NCI-H187 treated with DMSO at 0.1 percent for 48 hours (cell line): ENCODE measurements at places on chromosomes 7 and 10.

GRCh38 chr7:151461096-151461941, 21.4 kb upstream of the CRYGN start:
- no peak for DNase-seq

DNA sequence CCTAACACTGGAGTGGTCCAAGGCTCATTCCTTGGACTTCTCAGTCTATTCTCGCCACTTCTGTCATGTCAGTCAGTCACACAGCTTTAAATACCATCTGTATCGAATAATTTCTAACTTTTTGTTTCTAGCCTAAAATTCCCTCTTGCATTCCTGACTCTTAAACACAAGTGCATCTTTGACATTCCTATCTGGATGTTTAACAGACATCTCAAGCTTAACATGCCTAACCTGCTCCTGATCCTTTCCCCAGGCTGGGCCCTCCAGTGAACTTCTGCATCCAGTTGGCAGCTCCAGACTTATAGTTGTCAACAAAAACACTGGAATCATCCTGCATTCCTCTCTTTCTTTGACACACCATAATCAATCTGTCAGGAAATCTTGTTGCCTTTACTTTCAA, 4.5 kb upstream of the ABCB4 start:
- DNase-seq: no peak

DNA sequence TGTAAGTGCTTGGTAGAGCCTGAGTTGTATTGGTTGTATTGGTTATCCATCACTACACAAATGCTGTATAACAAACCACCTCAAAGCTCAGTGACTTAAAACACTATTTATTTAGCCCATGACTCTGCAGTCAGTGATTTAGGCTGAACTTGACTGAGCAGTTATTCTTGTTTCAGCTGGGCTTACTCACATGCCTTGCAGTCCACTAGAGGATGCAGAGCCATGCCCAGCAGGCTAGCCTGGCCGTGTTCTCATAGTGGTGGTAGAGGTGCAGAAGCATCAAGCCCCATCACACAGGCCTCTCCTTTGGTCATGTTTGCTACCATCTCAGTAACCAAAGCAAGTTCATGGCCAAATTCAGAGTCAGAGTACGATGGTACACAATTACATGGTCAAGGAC, 43.9 kb downstream of the LUC7L2 start:
- DNase-seq: no peak

DNA sequence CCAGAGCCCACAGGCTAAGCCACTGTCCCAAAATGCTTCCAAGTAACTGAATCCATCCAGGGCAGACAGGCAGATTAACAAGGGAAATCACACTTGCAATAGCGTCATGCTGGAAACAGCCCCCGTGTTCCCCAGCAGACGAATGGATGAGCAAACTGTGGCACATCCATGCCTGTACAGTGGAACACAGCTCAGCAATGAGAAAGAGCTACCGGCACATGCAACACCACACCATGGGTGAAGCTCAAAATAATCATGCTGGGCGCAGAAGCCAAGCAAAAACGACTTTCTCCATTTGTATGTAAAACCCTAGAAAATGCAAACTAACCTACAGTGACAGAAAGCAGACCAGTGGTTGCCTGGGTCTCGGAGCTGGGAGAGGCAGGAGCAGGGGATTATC, 153.1 kb downstream of the SLIT1 start:
- DNase-seq: no peak

DNA sequence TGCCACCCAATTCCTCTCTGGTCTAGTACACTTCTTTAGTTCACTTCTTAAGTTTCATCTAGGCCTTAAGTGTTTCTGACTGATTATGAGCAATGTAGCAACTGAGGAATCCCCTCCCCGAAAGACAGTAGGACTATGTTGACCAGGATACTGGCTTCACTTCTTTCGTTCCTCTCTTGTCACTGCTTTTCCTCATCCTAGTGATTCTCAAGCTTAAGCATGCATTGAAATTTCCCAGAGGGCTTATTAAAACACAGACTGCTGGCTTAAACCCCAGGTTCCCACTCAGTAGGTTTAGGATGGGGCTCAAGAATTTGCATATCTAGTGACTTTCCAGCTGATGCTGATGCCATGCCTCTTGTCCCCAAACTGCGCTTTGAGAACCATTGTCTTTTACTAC, 164.6 kb upstream of the WNT16 start:
- no peak for DNase-seq

GRCh38 chr7:22363756-22364422, 6.9 kb upstream of the RAPGEF5 start:
- DNase-seq: no peak

DNA sequence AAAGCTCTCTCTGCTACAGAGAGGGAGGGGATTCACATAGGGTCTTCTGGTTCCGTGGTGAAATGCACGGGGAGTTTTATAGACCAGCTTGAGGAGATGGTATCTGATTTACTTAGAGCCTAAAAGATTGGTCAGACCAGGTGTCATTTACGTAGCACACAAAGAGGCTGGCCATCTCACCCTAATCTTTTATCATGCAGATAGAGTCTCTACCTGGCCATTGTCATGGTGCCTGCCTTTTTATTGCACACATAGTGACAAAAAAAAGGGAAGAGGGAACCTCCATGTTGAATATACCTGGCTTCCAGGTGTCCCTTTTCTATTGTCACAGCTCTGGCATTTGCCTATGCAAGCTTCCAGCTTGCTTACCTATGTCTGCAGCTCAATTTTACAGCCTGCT, 1456.1 kb downstream of the GATA3 start:
- DNase-seq: no peak

DNA sequence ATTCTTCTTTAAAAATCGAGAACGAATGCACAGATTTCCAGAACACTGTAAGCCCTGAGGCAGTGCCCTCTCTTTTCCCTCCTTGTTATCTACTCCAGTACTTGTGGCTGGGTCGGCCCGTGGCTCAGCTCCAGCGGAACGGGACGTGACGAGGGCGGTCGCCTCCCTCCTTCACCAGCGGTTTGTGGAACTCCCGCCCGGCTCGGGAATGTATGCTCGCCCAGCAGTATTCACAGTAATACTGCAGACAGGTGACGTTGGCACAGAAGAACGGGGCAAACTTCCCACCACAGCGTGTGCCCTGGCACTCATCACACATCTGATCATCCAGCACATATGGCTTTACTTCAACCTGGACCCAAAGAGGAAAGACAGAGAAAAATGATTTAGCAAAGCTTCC, 128.5 kb downstream of the BTAF1 start:
- DNase-seq: no peak

GRCh38 chr10:58164517-58164916, 103.2 kb downstream of the IPMK start:
- DNase-seq: no peak

- DNase-seq: no peak
Measured at GRCh38 chr7:43018446-43018845, 86.3 kb downstream of the MRPL32 start.

GRCh38 chr7:14714161-14714728, 188.3 kb downstream of the DGKB start:
- DNase-seq: no peak

DNA sequence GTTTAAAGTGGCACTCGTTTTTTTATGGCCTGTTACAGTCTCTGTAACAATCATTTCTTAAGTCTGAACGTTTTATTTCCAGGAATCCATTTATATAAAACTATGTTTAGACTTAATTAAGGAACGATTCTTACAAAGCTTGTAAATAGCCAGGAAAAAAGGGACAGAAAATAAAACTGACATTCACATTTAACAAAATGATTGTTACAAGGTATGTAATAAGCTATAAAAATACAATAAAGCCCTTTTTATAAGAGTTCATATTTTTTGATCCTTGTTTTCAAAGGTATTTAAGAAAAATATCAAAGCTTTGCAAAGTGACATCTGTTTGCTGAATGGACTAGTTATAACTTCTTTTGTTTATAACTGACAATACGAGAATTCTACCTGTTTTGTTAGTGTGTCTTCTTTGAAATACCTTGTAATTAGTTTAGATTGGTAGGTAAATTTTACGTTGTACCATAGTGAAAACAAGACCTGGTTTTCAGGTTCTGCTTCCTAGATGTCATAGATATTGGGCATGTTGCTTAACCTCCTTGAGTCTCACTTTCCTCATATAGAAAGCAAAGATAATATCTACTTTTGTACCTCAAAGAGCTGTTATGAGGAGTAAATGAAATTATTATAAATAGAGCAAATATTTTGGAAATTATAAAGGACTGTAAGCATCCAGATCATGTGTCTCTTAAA, 25.8 kb downstream of the BTRC start:
- no peak for DNase-seq

- DNase-seq: no peak
Measured at GRCh38 chr7:74183142-74183541, 9.0 kb downstream of the EIF4H start.

GRCh38 chr7:122067077-122067476, 77.0 kb downstream of the AASS start:
- no peak for DNase-seq

- no peak for DNase-seq
Measured at GRCh38 chr10:114026189-114027040, 17.3 kb upstream of the ADRB1 start.

- no peak for DNase-seq
Measured at GRCh38 chr7:4714767-4715409, 32.8 kb downstream of the FOXK1 start.

DNA sequence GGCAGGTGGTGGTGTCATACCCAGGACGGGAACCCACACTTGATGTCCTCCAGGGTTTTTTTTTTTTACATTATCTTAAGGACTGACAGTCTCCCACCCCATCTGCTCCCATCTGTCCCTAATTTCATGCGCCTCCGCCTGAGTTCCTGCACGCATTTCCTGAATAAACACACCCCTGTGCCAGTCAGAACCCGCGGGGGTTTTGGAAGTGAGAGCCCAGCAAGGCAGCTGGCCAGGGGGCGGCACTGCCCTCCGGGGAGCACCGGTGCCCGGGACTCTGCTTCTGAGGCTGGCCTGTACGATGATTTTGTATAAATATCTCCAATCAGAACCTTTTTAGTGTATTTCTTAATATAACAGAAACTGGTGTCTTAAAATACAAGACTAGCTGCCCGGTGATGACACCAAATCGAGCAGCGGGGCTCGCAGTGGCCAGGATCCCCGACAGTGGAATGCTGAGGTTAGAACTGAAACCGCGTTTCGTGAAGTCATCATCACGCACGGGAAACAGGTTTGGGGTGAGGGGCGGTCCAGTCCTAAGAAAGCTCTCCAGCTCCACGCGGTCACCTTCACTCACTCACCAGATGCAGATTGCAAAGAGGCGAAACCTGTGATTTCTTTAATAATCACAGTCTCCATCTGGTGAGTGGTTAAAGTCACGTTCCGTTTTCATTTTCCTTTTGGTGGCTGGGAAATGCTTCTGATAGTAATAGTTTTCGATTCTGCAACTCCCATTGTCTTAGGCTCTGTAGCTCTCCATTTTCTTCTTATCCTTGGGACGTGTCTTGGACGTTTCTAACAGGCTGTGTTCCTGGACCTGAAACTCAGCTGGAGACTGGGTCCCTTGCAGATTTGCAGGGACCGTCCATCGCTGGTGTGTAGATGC, 19.7 kb downstream of the BNIP3 start:
- DNase-seq: no peak

DNA sequence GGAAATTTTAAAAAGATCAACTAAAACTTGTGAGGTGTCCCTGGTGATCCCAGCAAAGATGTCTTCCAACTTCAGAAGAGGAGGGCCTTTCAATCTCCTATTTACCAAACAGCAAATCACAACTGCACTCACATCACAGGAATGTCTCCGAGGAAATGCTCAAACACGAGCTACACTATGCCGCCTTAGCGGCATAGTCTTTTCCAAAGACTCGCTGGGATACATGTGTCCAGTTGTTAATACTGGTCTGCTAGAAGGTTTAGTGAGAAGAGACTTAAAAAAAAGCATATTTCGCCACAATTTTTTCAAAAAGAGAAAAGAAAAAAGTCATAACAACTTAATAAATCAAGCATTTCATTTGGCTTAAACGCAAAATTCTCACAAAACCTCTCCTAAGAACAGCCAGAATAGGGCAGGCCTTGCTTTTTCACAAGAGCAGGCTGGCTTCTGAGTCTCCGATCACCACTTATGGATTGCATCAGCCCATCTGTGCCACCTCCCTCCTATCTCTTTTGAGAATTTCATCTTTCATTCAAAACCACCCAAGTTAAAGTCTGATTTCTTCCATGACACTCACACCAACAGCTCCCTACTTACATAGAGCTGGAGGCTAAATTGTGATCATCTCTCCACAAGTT, 66.1 kb downstream of the GNA12 start:
- DNase-seq: no peak

DNA sequence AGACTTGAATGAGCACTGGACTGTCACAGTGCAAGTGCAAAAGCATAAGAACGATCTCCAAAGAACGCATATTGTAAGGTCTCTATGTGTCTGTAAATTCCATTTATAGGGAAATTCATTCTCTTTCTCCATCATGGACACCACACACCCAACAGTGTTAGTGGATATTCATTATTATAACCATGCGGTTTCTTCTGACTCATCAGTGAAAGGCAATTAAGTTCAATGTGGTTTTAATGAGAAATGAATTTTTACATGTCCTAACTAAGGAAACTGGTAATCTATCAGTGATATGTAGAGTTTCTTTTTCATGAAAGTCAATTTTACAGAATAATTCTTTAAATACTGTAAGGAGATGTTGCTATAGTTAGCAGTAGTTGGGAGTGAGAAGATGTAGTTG, 25.9 kb downstream of the GIMAP8 start:
- no peak for DNase-seq

GRCh38 chr7:55425141-55425752, 60.1 kb downstream of the LANCL2 start:
- no peak for DNase-seq

GRCh38 chr7:36736899-36737211, 12.6 kb upstream of the AOAH start:
- no peak for DNase-seq

- DNase-seq: no peak
Measured at GRCh38 chr7:76304888-76305375, 2.5 kb downstream of the HSPB1 start.

DNA sequence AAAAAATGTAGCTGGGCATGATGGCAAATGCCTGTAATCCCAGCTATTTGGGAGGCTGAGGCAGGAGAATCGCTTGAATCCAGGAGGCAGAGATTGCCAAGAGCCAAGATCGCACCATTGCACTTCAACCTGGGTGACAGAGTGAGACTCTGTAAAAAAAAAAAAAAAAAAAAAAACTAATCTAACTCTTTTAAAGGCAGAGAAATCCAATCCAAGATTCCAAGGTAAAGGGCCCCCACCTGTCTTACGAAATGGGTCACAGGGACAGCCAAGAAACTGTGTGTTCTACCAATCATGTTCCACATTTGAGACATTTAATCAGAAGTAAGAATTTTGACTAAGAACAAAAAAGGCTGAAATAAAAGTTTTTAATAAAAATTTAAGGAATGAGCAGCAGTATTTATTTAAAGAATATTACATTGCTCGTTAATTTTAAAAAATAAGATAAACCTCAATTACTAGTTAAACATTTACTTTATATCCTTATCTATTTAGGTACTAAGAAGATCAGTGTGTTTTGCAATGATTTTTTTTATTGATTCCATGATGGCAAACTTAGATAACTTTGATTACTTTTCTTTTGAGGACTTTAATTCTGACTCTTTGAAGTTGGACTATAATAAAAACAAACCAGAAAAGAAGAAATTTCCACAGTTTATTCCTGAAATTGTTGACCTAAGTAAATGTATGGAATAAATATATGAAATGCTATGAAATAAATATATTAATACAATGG, 6.7 kb upstream of the OAT start:
- DNase-seq: no peak

GRCh38 chr7:79452032-79452494, 1.4 kb downstream of the MAGI2 start:
- no peak for DNase-seq
